Activated T-cell treated with anti-CD3 and anti-CD28 coated beads for 1 hour (primary cell): ENCODE measurements at places on chromosomes 2 and 18.

DNA sequence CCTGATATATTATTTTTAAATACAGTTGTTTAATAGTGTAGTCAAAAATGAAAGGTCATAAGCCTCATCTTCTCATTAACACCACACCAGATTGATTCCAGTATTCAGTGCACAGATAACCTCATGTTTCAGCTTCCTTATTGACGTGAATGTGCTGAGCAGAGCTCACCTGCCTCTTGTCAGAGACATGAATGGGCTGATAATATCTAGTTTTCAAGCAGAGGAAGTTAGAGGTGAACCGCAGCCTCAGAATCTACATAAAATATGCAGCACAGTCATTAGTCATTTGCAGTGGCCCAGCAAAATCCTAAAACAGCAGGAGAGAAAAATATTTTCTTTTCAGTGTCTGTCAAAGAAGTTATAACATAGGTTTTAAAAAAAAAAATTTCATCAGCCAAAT is 216.2 kb downstream of the GBX2 start:
- no peak for DNase-seq

DNA sequence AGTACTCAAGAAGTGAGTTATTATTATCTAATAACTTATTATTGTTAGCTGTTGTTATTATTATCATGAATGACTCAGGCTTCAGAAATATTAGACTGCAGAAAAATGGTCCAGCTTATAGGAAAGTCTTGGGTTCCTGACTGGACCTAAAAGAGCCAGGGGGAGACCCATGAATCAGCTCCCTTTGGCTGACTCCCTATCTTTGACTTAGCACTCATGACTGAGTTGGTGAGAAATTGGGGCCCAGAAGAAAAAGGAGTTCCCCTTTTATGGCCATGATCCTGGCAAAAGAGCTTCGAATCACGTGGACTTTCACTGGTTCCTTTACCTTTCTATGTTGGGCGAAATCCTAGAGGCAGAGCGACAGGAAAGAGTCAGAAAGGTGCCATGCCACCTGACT is 145.8 kb downstream of the MYO3B start:
- no peak for DNase-seq

DNA sequence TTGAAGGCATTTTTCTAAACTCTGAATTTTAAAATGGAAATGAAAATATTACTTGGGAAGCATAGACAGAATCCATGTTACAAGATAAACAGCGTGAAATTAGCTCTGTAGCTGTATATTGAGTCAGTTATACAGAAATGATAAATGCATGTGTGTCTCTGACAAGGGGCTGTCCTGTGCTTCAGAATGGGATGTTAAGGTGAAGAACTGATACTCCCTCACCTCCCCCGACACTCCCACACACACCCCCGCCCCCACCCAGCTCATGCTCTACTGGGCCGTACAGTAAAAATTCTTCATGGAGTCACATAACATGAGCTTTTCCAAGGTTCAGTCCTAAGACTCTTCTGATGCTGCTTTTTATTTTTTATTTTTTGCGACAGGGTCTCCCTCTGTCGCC is 869 bp upstream of the THUMPD2 start:
- no peak for DNase-seq

- DNase-seq: no peak
Measured at GRCh38 chr2:237184919-237185552, 99.3 kb downstream of the COPS8 start.

DNA sequence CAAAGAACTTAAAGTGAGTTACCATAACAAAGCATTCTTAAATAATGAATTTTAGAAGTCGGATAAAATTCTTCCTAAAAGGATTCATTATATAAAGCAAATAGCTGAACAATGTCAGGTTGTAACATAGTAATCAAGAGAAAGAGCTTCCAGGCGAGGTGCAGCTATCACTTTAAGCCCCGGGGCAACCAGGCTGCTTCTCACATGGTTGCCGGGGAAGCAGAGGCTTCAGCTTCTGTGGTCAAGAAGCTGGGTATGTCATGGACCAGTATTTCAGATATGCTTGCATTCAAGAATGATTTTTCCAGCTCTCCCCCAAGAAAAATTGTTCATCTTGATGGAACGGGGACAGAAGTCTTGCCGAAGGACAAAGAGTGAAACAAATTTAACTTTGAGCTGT is 23.6 kb upstream of the KYNU start:
- no peak for DNase-seq

- no peak for DNase-seq
Measured at GRCh38 chr2:162506706-162507105, 162.8 kb downstream of the GCA start.

- no peak for DNase-seq
Measured at GRCh38 chr2:151289972-151290866, 751 bp upstream of the NMI start.

DNA sequence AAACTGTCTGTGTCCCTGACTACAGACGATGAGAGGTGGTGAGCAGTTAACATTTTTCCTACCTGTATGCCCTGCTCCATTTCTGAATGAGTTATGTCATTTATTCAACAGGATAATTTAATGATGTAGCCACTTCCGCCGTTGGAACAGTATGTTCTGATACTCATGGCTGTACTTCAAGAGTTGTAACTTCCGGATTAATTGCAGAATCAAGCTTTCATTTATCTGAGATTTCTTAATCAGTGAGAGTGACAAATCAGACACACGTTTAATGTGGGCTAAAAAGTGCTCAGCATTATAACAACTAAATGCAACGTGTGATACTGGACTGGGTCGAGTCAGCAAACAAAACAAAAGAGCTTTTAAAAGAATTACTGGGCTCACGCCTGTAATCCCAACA is 107.7 kb downstream of the KCTD1 start:
- DNase-seq: no peak

DNA sequence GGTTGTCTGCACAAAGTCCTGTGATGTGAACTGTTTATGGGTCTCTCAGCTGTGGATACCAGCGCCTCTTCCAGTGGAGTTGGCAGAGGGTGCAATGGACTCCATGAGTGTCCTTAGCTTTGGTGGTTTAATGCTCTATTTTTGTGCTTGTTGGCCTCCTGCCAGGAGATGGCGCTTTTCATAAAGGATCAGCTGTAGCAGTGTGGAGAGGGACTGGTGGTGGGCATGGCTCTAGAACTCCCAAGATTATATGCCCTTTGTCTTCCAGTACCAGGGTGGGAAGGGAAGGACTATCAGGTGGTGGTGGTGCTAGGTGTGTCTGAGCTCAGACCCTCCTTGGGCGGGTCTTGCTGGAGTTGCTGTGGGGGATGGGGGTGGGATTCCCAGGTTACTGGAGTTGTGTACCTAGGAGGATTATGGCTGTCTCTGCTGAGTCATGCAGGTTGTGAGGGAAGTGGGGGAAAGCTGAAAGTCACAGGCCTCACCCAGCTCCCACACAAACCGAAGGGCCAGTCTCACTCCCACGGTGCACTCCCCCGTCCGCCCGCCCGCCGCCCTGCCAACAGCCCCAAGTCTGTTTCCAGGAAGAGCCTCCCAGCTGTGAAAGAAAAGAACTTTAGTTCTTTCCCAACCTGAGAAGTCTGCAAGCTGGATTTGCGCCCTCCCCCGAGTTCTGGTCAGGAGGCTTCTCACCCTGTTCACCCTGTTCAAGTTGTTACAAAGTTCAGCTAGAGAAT is 108.1 kb downstream of the MARCO start:
- no peak for DNase-seq

DNA sequence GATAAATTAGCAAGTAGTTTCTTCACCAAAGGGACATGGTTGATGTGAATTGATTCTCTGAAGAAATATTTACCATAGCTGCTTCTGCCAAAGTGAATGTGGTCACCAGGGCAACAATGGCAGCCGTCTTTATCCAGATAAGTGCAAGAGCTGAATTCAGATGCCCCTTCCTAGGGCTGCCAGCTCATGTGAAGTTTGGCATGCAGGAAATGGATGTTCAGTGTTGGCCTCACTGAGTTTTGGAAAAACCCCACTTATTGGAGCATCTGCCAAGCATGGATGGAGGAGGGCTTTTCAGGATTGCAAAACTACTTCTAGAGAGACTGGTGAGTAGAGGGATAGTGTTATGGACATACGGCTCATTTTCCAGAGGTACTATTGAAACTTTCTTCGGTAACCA is 80.8 kb downstream of the FMNL2 start:
- DNase-seq: no peak

- DNase-seq: no peak
Measured at GRCh38 chr2:19336781-19337180, 21.6 kb downstream of the OSR1 start.

- no peak for DNase-seq
Measured at GRCh38 chr2:719734-720133, 42.5 kb upstream of the TMEM18 start.

- no peak for DNase-seq
Measured at GRCh38 chr2:67309281-67309680, 87.9 kb upstream of the ETAA1 start.

DNA sequence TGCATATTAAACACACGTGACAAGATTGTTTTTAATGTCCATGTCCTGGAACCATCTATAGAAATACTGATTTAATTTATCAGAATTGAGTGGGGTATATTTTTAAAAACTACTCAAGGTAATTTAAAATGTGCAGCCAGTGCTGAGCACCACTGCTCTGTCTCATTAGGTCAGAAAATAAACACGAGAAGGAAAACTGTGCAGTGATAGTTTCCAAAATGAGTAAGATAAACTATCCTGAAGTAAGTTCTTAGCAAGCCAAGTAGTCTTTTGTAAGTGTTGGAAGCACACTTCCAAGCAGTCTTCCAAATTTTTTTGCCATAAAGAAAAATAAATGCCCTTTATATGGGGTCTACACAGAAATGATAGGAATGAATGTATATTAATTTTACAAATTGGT is 93.8 kb upstream of the DNAJC10 start:
- DNase-seq: no peak

DNA sequence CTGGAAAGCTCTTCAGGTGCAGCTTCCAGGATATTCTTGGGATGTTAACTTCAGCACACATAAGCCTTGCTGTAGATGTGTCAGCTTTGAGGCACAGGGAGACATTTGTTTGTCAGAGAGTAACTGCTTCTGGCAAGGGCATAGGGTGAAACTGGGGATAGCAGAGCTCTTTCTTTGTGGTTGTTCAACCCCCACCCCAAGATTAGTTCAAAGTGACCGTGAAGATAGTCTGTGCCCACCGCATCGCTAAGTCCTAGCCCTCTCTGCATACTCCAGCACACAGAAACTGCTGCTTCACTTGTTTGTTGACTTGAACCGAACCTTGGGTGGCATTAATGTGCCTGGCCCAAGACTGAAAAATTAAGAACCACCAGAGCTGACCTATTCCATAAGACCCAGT is 1.4 kb downstream of the SLC14A1 start:
- DNase-seq: no peak

DNA sequence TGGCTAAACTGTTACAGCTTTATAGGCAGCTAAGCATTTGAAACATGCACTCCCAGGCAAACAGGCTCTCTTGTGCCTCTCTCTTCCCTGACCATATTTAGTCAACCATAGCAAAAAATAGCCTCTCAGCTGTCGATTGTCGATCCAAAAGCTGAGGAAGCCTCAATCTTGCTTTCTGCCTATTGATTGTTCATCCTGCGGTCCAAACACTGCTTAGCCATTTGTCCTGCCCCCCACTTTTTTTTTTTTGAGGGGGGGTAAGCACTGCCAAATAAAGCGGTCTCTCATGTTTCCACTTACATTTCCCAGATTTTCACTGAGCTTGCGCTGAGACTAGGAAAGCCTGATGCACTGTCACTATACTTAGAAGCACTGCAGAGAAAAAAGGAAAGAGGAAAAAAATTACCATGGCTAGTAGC is 90.8 kb downstream of the MIB1 start:
- no peak for DNase-seq

DNA sequence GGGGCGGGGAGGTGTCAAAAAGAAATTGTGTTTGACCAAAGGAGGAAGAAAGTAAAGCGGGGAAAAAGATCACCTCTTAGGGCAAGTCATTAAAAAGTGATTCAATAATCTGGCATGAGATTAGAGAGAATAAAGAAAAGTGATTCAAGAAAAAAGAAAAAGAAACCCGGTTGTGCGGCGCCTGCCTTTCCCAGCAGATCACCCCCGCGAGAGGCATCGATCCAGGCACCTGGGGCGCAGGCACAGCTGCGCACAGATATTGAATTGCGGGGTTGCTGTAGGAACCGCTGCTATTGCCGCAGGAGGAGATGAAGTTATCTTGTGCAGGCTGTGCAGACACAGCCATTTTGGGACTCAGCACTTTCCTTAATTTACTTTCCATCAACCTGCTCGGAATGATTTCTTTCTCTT is 71.2 kb downstream of the PLB1 start:
- DNase-seq: no peak
